ENCODE measurements at places on chromosomes 2 and 18.

DNA sequence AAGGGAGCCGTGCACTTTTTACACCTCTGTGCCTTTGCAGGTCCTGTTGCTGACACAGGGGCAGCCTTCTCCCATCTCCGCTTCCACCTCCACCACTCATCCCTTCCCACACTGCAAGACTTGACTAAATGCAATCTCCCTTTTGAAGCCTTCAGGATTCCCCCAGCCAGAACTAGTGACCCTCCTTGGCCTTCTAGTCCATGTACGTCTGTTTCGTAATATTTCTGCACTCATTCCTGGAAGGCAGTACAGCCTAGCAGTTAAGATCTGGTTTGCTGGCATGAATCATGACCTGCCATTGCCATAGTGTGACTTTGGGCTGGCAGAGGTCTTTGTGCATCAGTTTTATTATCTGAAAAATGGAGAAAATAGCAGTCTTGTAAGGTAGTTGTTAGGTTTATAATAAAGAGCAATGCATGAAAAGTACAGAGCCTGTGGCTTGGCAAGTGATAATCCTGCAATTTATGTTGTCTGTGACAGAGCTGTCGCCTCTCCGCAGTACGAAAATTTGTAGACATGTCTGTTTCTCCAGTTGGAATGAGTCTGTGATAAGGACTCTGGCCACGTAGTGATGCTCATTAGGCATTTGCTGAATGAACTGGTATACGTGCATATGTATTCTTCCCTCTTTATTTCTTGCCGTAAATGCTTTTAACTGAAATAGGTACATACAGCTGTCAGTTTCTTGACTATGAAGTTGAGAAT, 36.7 kb downstream of the NCK2 start:
- DNase-seq = no peak

GRCh38 chr18:74840492-74841167, 243.0 kb downstream of the ZNF407 start:
- no peak for DNase-seq

GRCh38 chr2:111647359-111647758, 236.6 kb downstream of the ANAPC1 start:
- DNase-seq = no peak

- DNase-seq = no peak
Measured at GRCh38 chr2:235500761-235501672, 7.2 kb downstream of the AGAP1 start.

DNA sequence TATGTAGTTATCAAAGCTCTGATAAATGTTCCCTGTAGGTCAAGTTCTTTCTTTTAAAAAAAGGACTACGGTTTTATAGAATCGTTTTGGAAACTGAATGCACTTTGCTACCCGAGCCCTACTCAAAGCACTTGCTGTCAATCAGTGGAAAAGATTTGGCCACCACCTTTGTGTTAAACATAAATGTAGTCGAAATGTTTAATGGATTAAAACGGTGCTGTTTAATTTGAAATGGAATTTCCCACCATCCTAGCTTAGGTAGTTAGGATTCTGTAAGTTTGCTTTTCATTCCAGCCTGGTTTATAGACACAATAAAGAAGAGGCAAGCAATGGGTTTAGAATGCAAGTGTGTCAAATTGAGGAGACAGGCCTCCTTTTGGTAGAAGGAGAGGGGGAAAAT, 69.4 kb upstream of the MMADHC start:
- no peak for DNase-seq
